Stimulated activated CD8-positive, alpha-beta memory T cell treated with anti-CD3 and anti-CD28 coated beads, Interleukin-4, amount 100 ng/mL, for 4 hours (primary cell): ENCODE measurements at places on chromosomes 1 and 21.

GRCh38 chr1:58045094-58045705, 501.3 kb downstream of the OMA1 start:
- no peak for DNase-seq

DNA sequence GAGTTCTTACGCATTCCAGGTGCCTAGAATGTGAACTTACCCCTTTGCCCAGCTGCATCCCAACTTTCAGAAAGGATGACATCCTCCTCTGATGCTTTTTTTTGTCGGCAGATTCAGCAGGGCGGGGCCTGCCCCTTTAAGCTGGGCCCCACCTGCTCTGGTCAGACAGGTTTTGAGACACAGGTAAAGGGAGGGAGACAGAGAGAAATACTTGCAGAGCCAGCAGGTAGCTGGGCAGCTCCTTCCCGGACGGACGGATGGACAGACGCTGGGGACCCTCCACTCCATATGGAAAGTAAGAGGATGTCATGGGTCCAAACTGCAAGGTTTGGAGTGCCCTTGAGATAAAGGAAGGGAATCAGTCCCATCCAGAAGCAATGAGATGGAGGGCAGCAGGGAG, at the start of gene TMEM79:
TMEM79 (plus strand) TSS at position 214 of the 400 bp plus-strand sequence. CDS start 902 bp downstream, outside the sequence.
- no peak for DNase-seq

- DNase-seq, result no peak
Observed at GRCh38 chr1:214364386-214364785, 83.4 kb downstream of the SMYD2 start.

DNA sequence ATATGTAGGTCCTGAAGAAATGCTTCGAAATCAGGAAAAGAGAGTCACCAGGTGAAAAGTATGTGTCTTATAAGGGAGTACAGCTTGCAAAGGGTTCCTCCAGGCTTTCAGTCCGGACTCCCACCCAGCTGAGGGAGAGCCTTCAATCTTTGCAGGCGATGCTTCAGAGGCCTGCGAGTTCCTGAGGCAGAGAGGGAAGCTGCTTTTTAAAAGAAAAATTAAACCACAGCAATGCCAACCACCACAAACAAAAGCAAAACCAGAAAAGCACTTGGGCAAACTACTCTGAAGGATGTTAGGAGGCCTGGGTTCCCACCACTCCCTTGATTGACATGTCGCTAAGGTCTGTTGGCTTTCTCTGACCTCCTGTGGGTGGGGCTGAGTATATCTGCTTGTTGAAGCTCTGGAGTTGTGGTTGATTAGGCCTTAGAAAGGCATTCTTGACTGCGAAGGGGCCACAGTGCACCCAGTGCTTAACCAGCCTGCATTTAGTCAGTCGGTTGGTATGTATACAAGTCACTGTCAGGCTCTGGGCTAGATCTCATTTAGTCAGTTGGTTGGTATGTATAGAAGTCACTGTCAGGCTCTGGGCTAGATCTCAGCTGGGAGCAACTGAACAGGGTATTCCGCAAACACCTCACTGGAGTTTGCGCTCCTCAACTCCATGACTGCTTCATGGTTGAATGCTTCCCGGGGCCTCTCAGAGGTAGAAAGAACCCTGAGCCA, 1.2 kb downstream of the NIPAL3 start:
- no peak for DNase-seq

DNA sequence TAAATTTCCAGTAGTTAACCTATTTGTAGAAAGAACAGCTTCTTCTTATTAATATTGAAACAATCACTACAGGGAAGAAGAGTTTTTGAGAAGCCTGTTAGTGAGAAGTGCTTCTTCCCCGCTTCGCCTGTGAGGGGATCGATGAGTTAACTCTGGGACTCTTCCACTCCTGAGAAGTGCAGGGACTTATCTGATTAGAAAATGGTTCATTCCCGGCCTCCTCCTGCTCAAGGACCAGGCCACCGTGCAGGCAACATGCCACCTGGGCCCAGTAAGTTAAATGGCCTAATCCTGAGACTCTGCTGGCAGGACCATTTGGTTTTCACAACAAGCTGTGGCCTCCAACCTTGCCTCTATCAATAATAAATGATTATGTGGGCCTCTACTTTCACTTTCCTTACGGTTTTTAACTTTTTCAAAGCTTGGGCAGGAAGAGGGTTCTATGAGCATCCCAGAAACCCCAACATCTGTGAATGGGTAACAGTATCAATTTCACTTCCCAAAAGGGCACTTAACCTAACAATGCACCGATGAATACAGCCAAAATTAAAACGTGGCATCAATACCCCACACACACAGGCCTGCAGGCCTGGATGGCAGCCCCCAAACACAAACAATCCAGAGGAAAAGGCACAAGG, 33.1 kb downstream of the SIPA1L2 start:
- DNase-seq, result no peak

DNA sequence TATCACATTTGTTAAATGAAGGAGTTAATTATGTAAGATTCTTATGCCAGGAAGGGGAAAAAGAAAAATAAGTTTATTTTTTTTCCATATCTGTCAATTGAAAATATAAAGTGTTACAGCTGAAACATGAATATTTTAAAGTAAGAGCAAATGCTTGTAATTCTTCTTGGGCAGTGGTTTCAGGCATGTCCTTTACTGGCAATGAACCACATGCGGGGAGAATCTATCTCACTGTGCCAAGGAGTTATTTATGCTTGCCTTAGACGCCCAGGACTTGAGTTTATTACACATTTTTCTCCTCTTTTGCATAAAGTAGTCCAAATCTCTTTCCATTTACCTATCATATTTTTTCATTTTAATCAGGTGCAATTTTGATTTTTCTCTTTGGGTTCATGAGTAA, 207.8 kb upstream of the NRIP1 start:
- DNase-seq, result no peak

DNA sequence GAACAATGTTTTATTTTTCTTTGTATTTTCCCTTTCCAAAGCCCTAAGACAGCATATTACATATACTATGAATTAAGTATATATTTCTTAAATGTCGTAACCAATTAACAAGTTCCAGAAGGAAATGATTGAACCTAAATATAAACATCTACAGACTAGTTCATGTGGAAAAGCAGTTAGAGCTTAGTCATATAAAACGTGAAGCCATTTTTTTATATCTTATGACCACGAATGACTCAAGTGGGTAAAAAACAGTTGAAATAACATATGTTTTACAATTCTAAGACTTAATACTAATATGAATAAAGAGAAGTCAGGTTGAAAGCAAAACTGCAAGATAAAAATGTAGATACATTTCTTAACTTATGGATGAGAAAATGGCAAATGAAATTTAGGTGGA, 307.3 kb downstream of the BRINP3 start:
- DNase-seq, result no peak

DNA sequence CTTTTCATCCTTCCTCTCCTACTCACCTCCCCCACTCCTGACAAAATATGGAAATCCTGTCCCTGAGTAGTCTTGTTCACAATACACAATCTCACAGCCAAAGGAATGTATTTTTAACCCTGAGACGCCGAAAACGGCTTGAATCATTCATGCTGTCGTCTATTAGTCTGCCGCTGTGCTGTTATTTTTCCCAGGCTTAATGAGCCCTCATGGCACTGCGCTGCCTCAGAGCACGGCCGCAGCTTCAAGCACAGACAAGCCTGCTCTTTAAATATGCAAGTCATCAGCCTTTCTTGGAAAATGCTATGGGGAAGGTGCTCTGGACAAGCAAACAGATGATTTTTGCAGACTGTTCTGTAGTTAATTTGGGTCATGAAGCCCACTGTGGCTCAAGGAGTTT, 302.7 kb downstream of the DISC1 start:
- DNase-seq, result no peak

- no peak for DNase-seq
Observed at GRCh38 chr1:164858096-164858632, 299.2 kb downstream of the PBX1 start.

GRCh38 chr1:30751830-30752650, 5.5 kb downstream of the LAPTM5 start:
- no peak for DNase-seq

GRCh38 chr1:14163246-14163645, 435.2 kb upstream of the KAZN start:
- no peak for DNase-seq

- no peak for DNase-seq
Observed at GRCh38 chr1:167238713-167239112, 18.0 kb downstream of the POU2F1 start.

DNA sequence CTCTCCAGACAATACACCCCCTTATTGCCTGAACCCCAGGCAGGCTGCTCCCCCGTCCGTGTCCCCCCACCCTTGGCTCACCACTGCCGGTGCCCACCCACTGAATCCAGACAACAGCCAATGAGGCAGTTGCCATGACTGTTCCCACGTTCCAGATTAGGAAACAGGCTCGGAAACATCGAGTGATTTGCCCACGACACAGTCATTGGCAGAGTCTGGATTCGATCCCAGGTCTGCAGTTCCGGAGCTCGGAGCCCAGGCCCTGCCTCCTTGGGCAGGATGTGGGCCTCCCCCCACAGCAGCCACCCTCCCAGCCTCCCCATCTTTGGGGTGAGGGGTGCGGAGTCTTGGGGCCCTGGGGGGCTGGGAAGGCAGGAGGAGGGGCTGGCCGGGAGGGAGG, 20.3 kb upstream of the CLSTN1 start:
- no peak for DNase-seq

DNA sequence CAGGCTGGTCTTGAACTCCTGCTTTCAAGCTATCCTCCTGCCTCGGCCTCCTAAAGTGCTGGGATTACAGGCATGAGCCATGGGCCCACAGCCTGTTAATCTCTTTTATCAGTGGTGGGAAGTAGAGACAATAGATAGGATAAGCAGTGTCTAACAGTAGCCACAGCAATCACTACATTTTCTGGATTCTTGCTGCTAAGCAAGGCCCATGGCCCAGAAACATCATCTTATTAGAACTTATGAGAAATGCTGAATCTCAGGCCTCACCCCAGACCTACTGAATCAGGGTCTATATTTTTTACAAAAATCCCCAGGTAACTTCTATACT, 29.7 kb downstream of the IGFN1 start:
- DNase-seq, result no peak

DNA sequence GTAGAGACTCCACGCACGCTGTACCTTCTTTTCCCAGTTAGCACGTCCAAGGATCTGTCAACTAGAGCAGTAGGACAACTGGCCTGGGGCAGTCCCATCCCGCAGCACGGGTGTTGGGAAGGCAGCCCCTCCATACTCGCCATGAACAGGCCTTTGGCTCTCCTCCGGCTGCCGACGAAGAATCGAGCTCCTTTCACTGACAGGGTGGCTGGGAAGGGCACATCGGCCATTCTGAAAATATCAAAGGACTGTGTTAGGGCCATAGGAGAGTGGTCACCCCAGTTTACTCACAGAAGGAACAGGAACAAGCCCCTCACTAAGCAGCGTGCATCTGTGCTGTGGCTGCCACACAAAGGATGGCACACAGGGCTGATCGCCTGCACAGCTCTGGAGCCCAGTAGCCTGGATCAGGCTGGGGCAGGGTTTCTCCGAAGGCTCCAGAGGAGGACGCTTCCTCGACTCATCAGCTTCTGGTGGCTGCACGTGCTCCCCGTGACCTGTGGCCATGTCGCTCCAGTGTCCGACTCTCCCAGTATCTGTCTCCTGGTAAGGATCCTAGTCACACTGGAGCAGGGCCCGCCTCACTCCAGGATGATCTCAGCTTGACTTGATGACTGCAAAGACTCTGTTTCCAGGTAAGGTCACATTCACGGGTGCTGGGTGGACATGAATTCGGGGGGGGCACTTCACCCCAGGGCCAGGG, 8.9 kb downstream of the KRTAP10-1 start:
- no peak for DNase-seq

DNA sequence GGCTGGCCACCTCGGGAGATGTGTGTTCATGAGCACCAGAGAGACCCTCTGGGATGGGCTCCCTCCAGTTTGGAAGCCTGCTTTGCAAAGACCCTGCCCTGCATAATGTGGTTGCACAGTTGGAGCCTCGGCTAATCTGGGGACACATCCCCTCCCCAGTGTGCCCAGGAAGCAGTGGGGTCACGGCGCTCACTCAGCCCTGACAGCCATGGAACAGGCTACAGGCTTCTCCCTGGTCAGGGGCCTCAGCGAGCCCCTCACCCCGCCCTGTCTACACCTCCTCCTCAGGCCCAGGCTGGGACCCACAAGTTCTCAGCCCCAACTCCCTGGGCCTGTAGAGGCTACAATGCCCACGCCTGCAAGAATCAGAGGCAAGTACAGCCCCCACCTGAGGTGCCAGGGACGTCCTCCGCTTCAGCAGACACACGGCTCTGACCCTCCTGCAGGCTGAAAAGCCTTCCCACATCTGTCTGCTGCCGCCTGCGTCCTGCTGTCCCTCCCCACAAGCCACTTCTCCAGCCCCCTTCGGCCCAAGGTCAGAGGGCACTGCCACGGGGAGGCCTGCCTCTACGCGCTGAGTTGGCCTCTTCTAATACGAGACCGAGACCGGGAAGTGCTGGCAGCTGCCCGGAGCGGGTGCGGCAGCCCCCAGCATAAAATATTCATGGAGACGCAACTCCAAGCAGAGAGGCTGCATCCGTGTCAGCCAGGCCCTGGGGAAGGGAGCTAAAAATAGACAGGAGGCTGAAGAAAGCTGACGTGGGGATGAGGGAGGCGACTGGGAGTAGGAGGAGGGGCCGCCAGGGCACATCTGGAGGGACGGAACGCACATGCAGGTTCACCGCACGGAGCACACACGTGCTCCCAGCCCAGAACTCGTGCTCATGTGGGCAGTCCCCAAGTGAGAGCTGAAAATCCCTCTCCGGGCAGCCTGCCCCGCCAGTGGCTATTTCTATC, 15.2 kb upstream of the GPR153 start:
- DNase-seq, result no peak

DNA sequence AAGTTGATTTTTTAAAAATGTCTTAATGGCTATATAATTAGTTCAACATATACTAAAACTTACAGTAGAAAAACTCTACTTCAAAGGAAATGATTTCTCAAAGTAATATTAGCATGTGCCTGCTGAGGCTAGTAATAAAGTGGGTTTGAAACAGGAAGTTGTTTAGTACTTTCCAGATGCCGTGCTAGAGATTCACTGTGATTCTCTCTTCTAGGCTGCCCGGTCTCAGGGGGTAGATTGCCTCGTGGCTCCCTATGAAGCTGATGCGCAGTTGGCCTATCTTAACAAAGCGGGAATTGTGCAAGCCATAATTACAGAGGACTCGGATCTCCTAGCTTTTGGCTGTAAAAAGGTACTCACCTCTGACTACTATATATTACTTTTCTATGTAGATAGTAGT, 9.1 kb downstream of the EXO1 start:
- no peak for DNase-seq

DNA sequence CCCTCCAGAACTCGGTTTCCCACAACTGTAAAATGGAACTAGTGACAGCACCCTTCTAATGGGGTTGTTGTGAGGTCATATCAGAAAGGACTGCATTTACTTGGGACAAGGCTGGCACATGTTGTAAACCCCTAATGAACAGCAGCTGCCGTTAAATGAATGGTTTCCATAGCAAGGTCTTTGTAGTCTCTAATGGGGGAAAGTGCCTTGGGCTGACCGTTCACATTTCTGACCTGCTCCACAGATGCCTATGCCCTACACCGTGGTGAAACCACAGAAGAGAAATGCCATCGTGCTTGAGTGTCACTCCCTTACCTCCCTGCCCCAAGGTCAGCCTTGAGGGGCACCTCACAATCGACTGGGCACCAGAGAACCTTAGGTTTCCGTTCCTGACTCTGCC, 143.1 kb downstream of the ZSCAN20 start:
- DNase-seq, result no peak

GRCh38 chr1:177969109-177969508, 749 bp downstream of the SEC16B start:
- DNase-seq, result no peak

- DNase-seq, result no peak
Observed at GRCh38 chr1:42735056-42735455, 5.0 kb downstream of the CLDN19 start.

GRCh38 chr1:53016705-53017104, 45.3 kb upstream of the PODN start:
- no peak for DNase-seq
